Stimulated activated CD8-positive, alpha-beta memory T cell treated with anti-CD3 and anti-CD28 coated beads, Interleukin-4, amount 100 ng/mL, for 1 hour (primary cell): ENCODE measurements at places on chromosomes 3 and 15.

DNA sequence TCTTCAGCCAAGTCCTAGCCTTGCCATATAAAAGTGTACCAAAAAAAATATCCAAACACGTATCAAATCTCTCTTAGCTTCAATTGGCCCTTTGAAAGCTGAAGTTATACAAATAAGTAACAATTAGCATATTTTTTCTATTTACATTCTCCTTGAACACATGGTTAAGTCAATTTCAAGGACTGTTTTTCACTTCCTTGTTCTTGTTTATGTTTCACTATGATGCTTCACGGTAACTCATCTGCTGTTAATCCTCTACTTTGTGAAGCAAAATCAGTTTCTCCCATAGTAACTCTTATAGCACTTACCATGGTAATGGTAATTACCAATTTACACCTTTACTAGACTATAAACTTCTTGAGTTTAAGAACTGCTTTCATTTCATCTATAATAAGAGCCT is 10.6 kb upstream of the SPRED1 start:
- DNase-seq: no peak

GRCh38 chr3:122784436-122784835 is 9.2 kb downstream of the HSPBAP1 start:
- DNase-seq: no peak

DNA sequence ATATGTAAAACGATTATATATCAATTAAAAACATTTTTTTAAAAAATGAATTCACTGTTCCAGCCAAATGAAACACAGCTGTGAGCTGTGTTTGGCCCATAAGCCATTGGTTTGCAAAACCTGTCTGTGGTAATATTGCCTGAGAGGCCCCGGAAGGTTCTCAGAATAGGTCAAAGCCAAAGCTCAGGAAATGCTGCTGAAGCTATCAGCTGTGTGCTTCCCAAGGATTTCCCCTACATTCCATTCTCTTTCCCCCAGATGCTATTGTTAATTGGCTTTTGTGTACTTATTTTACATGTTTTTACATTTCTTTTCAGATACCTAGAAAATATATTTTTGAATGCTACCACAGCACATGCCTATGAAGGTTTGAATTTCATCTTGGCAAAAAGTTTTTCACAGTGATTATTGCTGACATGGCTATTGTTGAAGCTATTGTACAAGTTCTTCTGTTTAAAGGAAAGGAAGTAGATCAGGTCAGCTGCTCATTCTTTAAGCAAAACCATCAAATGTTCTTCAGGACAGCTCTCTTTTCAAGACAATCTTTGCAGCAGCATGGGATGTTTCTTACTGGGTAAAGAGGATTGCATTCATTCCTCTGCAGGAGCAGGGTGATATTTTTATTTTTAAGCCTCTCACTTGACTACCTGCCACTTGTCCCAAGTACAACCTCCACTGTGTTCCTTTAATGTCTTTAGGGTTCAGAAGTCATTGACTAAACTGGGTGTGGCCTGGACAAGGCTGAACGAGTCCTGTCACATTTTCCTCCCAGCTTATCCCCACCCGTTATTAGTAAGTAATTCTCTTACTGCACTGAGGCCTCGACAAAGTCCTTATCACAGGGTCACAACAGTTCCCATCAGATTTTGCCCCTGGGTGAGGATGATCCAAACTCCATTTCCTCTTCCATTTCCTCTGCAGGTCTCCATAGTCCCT is 26.3 kb upstream of the BNC1 start:
- DNase-seq: no peak

GRCh38 chr3:149214702-149215101 is 6.9 kb downstream of the CP start:
- DNase-seq: no peak

DNA sequence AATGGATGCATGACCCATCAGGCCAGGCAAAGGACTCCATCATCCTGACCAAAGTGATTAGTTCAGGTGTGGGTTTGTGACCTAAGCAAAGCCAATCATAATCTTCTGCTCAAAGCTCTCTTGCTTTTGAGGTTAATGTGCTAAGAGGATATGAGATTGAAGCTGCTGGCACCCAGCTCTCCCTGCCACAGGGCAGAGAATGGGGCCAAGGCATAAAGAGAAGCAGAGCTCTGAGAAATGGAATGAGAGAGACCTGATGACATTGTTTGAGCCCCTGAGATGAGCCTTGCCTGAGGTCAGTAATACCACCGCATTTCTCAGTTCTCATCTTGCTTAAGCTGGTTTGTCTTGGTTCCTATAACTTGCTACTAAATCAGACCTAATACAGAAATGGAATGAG is 6.4 kb upstream of the PARP6 start:
- no peak for DNase-seq

DNA sequence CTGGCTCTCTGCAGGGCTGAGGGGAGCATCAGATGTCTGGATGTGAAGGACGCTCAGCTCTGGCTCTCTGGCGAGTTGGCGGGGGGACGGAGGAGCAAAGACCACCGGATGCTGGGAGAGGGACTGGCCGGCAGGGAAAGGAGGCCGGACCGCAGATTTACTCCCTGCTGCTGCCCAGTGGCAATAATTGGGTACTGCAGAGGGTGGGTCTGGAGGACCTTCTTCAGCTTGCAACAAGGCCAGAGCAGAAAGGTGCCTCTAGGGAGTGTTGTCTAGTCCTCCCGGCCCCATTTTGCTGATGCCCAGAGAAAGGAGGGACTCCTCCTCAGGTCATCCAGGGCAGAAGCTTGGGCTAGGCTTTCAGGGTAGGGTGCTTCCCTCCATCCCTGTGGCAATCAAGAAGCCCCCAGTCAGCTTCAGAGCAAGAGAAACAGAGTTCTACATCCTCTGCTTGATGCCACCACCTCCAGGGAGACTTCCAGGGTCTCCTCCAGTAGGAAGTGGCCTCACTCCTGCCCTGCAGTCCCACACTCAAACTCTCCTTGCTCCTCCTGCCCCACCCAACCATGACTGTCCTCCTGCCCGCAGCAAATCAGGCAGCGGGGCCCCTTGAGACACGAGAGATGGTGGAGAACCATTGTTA is 20.3 kb upstream of the CSPG4 start:
- no peak for DNase-seq

- DNase-seq: no peak
Measured at GRCh38 chr3:32996048-32996754, 44.8 kb downstream of the CCR4 start.

- no peak for DNase-seq
Measured at GRCh38 chr15:40958723-40959122, 5.5 kb downstream of the CHAC1 start.
